ENCODE measurements at places on chromosomes 11 and 22.

- no peak for DNase-seq
Observed at GRCh38 chr22:18927573-18927972, 8.5 kb downstream of the PRODH start.

- no peak for DNase-seq
Observed at GRCh38 chr11:7506243-7506642, 7.6 kb upstream of the PPFIBP2 start.

DNA sequence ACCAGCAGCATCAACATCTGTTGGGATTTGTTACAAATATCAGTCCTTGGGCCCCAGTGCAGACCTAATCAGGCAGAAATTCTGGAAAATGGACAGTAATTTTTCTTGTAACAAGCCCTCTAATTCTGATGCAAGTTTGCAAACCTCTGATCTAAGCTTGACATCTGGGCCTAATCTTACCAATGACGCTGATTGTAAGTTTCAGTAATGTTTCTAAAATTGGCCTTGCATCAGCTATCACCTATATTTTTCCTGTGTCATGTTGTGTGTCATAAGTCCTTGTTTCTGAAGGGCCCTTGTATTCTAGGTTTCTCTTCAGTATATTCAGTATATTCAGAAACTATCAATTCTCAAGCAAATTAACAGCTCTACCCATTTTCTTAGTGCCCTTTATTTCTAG is 36.4 kb downstream of the ZNF215 start:
- DNase-seq: no peak

- no peak for DNase-seq
Observed at GRCh38 chr11:47087801-47088200, 88.9 kb downstream of the ARFGAP2 start.

- DNase-seq: no peak
Observed at GRCh38 chr11:75313513-75314272, 37.8 kb downstream of the ARRB1 start.

DNA sequence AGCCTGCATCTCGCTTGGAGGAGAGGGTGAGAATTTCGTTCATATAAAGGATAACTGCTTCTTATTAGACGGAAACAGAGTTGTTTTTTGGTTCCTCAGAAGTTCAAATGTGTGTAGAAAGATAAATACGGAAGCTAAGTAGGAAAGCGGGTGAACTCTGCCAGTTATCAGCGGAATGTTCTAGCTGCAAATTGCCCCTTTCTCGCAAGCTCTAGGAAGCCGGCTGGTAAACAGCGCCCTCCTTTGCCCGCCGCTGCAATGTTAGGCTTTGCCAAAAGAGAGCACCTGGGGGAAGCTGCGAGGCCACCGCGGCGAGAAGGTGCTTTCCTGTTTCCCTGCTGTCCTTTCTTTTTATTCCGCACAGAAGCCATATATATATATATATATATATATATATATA is 67.0 kb downstream of the IGLL5 start:
- no peak for DNase-seq

GRCh38 chr11:13897646-13898276 is 64.8 kb upstream of the SPON1 start:
- no peak for DNase-seq

DNA sequence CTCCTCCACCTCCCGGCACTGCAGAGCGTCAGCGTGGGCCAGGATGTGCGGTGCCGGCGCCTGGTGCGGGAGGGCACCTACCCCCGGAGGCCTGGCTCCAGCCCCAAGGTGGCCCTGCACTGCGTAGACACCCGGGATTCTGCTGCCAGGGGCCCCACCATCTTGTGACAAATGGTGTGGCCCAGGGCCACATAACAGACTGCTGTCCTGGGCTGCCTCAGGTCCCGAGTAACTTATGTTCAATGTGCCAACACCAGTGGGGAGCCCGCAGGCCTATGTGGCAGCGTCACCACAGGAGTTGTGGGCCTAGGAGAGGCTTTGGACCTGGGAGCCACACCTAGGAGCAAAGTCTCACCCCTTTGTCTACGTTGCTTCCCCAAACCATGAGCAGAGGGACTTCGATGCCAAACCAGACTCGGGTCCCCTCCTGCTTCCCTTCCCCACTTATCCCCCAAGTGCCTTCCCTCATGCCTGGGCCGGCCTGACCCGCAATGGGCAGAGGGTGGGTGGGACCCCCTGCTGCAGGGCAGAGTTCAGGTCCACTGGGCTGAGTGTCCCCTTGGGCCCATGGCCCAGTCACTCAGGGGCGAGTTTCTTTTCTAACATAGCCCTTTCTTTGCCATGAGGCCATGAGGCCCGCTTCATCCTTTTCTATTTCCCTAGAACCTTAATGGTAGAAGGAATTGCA is 13.5 kb downstream of the TSKU start:
- no peak for DNase-seq

GRCh38 chr11:120914601-120915000 is 109.3 kb upstream of the TBCEL start:
- DNase-seq: peak; percentile 28

DNA sequence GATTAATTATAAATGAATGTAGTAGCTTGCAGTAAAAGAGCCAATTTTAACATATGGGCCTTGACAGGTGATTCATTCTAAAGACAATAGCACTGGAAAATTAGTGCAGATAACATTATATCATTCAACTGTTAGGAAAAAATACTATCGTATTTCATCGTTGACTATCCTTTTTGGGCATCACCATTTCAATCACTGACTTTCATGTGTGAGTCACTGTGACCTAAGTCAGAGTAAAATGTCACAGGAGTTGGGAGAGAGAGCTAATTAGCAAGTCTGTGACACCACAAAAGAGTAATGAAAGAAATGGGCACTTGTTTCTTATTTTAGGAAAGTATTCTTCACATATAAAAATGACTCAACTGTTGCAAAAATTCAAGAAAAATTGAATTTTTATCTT is 253.8 kb upstream of the CNTN5 start:
- DNase-seq: no peak

GRCh38 chr22:36316419-36316818 is 63.5 kb downstream of the APOL1 start:
- DNase-seq: no peak

GRCh38 chr11:88420165-88420791 is 82.7 kb upstream of the CTSC start:
- no peak for DNase-seq

DNA sequence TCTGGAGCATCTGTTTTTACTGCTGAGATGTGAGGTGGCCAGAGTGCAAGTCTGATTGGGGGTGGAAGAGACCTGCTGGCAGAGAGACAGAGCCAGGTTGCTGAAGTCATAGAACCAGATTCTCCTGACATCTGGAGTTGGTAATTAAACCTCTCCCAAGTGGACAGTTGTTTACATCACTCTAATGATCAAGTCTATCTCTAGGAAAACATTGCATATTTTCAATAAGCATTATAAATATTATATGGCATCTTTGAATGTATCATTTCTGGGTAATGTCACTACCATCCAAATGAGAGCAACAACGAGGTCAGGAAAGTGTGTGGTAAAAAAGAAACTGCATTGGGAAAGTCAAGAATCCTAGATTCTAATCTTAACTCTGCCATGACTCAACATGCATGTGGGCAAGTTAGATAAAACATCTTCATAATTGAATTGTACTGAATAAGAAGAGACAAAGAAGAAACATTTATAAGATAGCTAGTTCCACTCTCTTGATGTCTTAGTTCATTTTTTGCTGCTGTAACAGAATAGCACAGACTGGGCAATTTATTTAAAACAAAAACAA is 351.2 kb upstream of the API5 start:
- DNase-seq: no peak

GRCh38 chr11:68950270-68950669 is 30.5 kb downstream of the MRGPRD start:
- DNase-seq: no peak

- no peak for DNase-seq
Observed at GRCh38 chr11:66101066-66101464, 31.0 kb downstream of the PACS1 start.

- peak; percentile 40 for DNase-seq
Observed at GRCh38 chr11:17277024-17277584, 565 bp downstream of the NUCB2 start.

GRCh38 chr22:36554098-36554497 is 25.1 kb upstream of the EIF3D start:
- DNase-seq: no peak

DNA sequence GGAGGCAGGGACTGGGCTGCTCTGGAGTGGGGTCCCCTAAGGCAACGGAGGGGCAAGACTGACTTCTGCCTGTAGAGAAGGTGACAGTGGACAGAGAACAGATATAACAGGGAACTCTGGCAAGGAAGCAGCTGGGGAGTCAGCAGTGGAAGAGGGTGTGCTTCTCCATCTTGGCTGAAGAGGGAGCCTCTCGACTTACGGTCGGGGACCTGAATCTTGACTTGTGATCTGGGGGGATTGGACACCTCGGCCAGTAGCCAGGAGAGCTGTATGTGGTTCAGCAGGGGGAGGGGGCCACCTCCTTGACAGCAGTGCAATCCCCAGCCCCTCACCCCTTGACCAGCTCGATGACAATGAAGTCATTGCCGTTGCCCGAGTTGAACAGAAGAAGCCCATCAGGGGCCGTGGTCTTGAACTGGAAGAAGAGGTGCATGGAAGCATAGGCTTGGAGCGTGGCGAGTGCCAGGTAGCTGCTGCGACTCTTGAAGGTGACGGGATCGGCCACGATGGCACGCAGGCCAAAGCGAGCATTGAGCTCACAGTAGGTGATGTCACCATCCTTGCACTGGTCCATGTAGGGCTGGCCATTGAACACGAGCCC is 60.0 kb downstream of the SLC22A12 start:
- DNase-seq: no peak

- DNase-seq: no peak
Observed at GRCh38 chr11:7595016-7595866, 78.1 kb downstream of the CYB5R2 start.

- no peak for DNase-seq
Observed at GRCh38 chr11:134664447-134665187, 252.6 kb upstream of the B3GAT1 start.

DNA sequence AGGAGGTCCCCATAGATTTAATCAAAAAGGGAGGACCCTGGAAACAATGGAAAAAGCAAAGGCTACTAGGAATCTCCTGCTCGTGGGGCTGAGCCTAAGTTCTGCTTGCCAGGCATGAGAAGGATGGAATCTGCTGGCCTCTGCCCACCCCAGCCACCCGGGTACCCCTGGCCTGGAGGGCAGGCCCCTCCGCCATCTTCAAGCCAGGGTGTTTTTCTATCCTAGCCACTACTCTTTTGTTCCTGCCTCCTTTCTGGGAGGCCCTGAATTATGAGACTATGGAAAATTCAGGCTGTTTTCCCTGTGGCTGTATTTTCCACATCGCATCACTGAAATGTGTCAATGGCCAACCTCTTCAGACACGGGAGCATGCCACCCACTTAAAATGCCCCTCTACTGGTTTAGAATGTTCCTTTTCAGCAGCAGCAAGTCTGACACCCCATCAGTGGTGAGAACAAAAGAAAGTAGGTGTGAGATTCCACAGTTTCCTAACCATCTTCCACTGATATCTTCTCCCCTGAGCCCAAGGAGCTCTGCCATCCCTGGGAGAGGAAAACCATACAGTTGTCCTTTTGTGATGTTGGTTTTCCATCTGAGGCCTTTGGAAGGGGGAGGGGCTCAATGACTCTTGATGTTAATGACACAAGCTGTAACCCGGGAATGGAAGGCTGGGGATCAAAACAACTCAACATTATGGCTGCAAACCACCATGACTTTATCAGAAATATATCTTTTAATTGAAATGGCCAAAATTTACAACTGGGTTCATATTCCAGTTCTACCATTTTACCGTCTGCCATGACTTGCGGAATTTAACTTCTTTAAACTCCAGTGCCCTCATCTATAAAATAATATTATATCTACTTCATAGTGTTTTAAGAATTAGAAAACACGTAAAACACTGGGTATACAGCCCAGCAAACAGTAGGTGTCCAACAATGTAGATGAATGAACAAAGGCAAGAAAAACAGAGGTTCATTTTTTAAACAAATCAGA is 22.2 kb downstream of the DKK3 start:
- DNase-seq: no peak

DNA sequence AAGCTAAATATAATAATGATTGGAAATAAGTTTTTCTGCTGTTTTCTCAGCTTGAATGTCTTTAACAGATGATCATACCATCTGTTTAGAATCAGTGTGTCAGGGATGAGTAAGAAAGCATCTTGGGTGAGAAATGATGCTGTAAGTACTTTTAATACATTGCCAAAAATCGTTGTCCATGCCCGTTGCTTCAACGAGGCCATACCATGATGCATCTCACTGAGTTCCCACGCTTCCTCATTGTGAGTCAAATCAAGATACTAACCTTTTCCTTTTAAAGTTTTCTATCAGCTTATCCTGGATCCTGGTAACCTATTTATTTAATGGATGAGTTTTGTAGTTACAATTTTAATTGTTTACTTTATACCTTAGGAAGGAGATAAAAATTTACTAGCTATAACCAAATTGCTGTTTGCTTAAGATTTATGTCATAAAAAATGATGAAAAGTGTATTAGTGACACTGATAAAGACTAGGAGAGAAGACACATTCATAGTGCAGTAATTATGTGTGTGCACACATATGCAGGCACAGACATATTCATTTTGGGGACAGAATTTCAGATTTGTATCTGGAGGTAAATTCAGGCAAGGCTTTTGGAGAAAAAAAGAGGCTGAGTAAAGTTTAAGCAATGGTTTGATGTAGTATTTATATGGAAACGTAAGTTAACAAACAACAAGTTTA is 154.8 kb downstream of the UVRAG start:
- no peak for DNase-seq

- peak; percentile 30 for DNase-seq
Observed at GRCh38 chr11:75445315-75445953, 12.4 kb upstream of the KLHL35 start.

- DNase-seq: peak; percentile 84
Observed at GRCh38 chr11:12110201-12110713, at the start of gene MICAL2. Gene MICAL2, plus strand, starts transcription at chr11:12110590. Its CDS starts 51,566 bp downstream, at chr11:12162156.

DNA sequence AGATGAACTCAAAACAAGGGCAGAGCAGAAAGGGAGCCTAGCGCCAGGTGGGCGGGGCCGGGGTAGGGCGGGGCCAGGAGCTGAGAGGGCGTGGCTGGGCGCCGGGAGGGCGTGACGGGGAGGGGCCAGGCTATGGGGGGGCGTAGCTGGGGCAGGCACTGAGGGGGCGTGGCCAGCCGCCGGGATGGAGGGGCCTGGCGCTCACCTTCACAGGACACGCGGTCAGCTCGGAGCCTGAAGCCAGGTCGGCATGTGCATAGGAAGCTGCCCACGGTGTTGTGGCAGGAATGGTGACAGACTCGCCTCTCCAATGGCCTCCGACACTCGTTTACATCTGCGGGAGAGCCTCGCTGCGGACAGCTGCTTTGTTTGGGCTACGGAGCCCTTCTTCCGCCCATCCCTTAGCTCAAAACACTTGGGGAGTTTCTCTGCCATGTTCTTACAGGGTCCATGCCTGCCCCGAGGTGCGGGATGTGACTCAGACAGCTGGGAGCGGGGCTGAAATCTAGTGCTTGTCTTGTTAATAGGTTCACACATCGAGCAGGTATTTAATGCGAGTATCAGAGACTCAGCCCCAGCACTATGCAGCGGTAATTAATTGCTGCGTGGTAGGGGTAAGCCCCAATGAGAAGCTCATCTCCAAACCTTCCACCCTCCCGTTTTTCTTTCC is 13.4 kb downstream of the VWCE start:
- DNase-seq: peak; percentile 21

- DNase-seq: no peak
Observed at GRCh38 chr11:62153087-62153395, 29.2 kb downstream of the INCENP start.

DNA sequence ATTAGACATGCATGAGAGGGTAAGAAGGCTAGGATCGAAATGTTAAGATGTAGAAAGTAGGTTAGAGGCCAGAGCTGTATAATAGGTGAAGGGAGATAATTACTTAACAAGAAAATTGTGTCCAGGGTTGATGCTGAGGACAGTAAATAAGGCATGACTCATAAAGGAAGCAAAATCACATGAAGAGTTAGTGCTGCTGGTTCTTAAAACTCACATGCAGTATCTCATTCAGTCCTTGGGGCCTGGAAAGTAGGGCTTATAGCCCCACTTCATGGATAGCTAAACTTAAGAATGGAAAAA is 130.2 kb downstream of the NCAM1 start:
- DNase-seq: no peak
